ENCODE measurements at places on chromosomes 1 and 21. TPM values are rescaled to one million over a fixed set of nuclear protein-coding genes. Genes with fewer than 3 reads are reported as not detected.

DNA sequence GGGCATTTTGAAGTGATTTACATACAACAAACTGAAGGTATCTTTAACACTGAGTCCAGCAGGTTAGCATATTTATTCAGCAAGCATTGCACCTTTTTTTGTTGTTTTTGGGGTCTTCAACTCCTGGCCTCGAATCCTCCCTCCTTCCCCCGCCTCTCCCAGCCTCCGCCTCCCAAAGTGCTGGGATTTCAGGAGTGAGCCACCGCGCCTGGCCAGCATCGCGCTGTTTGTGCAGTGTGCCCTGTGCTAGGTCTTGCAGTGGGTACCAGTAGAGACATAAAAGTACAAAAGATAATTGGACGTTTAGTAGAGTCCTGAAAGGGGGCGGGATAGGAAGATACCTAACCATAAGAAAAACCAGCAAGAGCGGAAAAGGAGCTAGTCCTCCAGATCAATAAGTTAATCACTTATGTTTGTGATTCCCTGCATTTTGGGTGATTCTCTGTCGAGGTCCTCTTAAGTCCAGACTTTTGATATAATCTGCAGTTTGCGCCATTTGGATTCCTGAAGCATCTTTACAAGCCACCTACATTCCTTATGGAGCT, 111.8 kb downstream of the OSBPL9 start:
- H3K4me1 ChIP-seq: peaks cover 25% of the 10 kb centered on the region
- H3K36me3 ChIP-seq: no peaks in the 10 kb centered on the region
- no peak for DNase-seq

- no peaks in the 10 kb centered on the region for H3K27me3 ChIP-seq
- no peaks in the 10 kb centered on the region for H3K36me3 ChIP-seq
- DNase-seq: no peak
- H3K4me1 ChIP-seq: peaks cover 12% of the 10 kb centered on the region
- no peak overlapping the region for H3K27ac ChIP-seq
These were observed 20.2 kb upstream of the IVNS1ABP start for GRCh38 chr1:185337246-185337645.

DNA sequence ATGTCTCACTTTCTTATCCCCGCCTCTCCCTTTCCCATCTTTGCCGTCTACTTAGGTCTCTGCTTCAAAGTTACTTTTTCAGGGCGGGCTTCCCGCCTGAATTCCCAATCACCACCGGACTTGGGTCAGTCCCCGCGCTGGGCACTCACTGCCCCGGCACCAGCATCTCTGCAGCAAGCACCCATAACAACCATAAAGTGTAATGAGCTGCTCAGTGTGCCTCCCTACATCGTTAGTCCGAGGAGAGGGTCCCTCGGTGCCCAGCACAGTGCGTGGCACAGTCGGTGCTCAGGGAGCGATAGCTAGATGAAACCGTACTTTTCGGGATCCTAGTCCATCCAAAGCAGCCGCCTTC, 633 bp upstream of the CTPS1 start:
- H3K27me3 ChIP-seq: no peaks in the 10 kb centered on the region
- no peak for DNase-seq
- H3K27ac ChIP-seq: peak overlapping the region; percentile 87
- peaks cover 17% of the 10 kb centered on the region for H3K4me1 ChIP-seq

DNA sequence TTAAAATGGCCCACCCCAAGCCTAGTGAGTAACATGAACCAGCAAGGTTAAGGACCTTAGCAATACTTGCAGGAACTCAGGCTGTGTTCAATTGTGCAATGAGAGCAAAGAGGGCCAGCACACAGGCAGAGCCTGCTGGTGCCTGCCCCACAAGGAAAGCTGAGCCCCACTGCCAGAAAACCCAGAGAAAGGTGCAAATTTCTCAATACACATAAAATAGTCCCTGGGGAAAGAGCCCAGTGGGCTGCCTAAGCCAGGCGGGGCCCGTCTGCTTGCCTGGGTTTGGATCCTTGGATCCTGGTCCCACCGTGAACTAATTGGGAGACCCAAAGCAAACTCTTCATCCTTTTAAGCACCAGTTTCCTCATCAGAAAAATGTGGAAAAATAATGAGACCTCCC, 128.5 kb upstream of the CACNA1E start:
- H3K27me3 ChIP-seq: no peaks in the 10 kb centered on the region
- no peaks in the 10 kb centered on the region for H3K36me3 ChIP-seq
- no peak for DNase-seq
- no peak overlapping the region for H3K27ac ChIP-seq
- H3K4me1 ChIP-seq: no peaks in the 10 kb centered on the region

- no peak overlapping the region for H3K4me3 ChIP-seq
- DNase-seq: no peak
- peaks cover 48% of the 10 kb centered on the region for H3K27me3 ChIP-seq
- no peaks in the 10 kb centered on the region for H3K4me1 ChIP-seq
- H3K27ac ChIP-seq: no peak overlapping the region
These were observed 7.0 kb downstream of the INSRR start for GRCh38 chr1:156851779-156852417.

DNA sequence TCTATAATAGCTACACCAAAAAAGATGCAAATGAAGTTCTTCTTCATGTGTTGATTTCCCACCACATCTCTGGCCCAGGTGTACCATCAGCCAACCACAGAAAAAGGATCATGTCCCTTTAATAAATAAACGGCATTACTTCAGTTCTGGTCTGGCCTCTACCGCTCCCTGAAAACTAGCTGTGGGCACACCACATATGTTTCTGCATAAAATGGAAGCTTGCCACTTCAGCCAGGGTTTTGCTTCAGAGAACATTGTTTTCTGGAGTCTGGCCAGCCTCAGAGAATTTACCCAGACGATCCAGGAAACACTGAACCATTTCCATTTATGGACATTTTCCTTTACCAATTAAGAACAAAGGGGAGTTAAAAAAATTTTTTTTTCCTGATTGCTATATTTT, 5.8 kb upstream of the LAMC2 start:
- H3K4me1 ChIP-seq: peaks cover 8% of the 10 kb centered on the region
- H3K36me3 ChIP-seq: no peaks in the 10 kb centered on the region
- no peak for DNase-seq

DNA sequence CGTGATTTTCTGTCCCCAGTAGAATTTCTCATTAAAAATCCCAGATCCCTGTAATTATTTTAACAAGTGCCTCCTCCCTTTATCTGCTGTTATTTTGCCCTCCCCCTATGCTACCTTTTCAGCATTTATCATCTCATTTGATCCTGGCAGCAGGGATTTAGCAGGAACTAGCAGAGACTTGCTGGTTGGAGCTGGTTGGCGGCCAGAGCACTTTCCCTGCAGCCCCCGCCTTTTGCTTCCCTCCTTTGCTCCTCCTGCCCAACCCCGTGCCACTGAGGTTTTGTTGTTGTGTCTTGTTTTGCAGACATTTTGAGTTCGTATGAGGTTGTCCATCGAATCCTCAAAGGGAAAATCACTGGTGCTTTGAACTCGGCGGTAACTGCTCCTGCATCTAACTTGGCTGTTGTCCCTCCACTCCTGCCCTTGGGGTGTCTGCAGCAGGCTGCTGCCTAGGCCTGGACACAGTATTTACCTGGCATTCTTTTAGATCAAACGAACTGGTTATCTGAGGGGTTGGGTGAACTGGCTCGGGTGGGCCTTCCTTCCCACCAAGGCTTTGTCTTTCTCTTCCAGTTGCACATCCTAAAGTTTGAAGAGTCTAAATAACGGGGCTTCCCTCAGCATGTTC, 11.2 kb downstream of the UBE2Q1 start:
- H3K36me3 ChIP-seq: peaks cover 42% of the 10 kb centered on the region
- H3K27ac ChIP-seq: no peak overlapping the region
- no peak for DNase-seq
- peaks cover 18% of the 10 kb centered on the region for H3K4me1 ChIP-seq

GRCh38 chr21:32320726-32321125, 22.1 kb downstream of the MRAP start:
- no peak for DNase-seq
- H3K27me3 ChIP-seq: no peaks in the 10 kb centered on the region
- peaks cover 100% of the 10 kb centered on the region for H3K36me3 ChIP-seq
- H3K27ac ChIP-seq: no peak overlapping the region
- H3K4me1 ChIP-seq: no peaks in the 10 kb centered on the region

DNA sequence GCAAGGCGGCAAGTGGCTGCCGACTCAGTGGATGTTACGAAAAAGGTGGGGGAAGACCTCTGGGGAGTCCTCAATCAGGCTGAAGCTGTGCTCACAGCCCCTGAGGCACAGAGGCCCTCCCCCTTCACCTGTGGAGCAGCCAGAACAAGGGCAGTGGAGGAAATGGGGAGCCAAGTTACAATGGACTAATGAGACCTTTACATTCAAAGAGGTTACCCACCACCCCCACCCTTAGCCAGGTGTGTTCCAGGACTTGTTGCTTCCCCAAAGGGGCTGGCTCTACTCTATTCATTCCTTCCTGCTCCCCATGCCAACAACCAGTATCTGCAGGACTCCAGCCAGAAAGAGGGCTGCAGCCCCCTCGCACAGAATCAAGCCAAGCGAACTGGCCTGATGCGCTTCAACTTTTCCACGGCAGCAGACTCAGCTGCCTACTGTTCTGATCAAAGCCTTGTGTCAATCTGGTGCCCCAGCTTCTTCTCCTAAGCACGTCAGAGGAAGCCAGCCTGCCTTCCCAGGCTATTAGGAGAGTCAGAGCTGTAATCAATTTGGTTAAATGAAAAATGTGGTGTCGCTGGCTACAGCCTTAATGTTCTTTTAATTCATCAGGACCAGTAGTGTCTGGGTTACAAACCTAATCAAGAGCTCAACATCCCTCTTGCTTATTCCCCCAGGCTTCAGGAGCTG, 1.8 kb upstream of the SYT2 start:
- peaks cover 61% of the 10 kb centered on the region for H3K27me3 ChIP-seq
- H3K27ac ChIP-seq: no peak overlapping the region
- H3K36me3 ChIP-seq: no peaks in the 10 kb centered on the region
- peaks cover 13% of the 10 kb centered on the region for H3K4me1 ChIP-seq

DNA sequence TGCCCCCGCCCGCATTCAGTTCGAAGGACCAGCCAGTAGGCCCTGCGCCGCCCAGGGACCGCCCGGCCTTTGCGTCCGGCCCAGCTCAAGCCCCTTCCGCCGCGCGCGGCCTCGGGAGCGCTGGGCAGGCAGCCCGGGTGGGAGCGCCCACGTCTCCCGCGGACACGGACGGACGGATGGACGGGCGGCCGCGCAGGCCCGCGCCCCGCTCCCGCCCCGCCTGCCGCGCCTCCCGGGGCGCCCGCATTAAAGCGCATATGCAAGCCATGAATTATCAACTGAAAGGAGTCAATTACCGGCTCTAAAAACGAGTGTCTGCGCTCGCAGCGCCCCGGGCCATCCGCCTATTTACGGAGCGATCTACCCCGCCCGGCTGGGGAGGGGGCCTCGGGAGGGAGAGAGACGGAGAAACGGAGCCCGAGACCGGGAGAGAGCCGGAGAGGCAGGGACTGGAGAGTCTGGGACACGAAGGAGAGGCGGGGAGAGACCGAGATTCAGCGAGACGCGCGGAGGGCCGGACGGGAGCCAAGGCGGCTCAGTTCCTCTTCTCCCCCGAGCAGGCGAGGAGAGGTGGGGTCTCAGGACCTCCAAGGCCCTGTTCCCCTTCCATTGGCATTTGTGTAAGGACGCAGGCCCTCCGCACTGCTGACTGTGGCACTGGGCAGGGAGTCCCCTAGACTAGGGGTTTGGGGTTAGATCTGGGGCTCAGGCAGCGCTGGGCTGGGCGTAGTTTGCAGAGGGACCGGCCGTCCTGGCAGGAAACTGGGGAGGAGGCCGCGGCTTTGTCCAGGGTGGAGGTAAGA, 41.3 kb upstream of the DMBX1 start:
- H3K27ac ChIP-seq: no peak overlapping the region
- peaks cover 47% of the 10 kb centered on the region for H3K27me3 ChIP-seq
- H3K36me3 ChIP-seq: no peaks in the 10 kb centered on the region
- H3K4me1 ChIP-seq: peaks cover 9% of the 10 kb centered on the region

The RGS1 gene
- total RNA-seq: 16.3 TPM

The RIPK4 gene
- 8.7 TPM for total RNA-seq

The GBP6 gene
- total RNA-seq: 0.68 TPM
